ENCODE measurements at places on chromosomes 3 and 15.

DNA sequence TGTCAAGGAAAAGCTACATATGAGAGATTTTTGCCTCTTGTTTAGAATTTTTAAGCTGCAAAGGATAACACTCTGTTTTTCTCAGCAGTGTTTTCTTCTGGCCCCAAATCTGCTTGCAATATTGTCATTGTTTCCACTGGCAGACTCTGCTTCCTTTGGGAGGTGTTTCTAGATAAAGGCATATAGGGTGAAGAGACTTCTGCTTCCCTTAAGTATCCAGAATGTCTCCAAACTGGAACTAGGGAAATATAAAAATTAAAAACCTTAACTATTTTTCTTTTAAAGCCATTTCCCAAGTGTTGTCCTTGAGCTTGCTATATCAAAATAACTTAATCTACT, 225.8 kb downstream of the CGGBP1 start:
- DNase-seq: no peak

- no peak for DNase-seq
Observed at GRCh38 chr3:18211116-18211515, 214.0 kb downstream of the SATB1 start.

GRCh38 chr3:71581457-71582035, 2.0 kb downstream of the FOXP1 start:
- DNase-seq: peak; percentile 76

DNA sequence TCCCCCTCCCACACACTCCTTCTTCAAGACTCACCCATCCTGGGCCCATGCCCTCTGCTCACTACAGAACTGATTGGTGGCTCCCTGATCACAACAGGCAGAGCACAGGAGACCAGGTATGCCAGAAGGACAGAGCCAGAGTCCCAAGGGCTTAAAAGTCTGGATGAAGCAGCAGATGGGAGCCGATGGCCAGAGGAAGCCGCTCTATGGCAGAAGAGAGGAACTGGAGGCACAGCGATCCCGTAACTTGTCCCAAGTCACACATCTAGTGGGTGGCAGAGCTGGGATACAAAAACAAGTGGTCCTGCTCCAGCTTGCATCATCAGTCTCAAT, 20.7 kb downstream of the ITGA11 start:
- DNase-seq: no peak

- no peak for DNase-seq
Observed at GRCh38 chr3:13045241-13045903, 27.9 kb downstream of the IQSEC1 start.

GRCh38 chr3:53718462-53718861, 127.8 kb downstream of the CHDH start:
- peak; percentile 18 for DNase-seq

DNA sequence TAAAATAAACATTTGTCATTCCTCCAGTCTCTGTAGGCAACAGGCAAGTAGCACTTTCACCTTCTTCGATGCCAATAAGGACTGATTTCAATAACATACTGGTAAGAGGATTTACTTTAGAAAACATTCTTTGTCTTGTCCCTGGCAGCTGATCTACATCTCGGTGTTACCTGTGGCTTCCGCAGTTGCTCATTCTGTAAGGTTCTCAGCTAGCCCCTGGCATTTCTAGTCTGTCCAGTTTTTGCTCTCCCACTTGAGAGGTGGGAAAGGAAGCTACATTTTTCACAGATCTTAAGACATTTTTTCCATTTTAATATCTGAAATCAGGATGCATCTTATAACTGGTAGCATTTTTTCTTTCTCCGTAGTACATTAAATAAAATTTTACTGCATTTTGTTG, 19.7 kb upstream of the MAP6D1 start:
- DNase-seq: no peak

GRCh38 chr3:127770671-127771355, 51.5 kb downstream of the MGLL start:
- peak; percentile 89 for DNase-seq

DNA sequence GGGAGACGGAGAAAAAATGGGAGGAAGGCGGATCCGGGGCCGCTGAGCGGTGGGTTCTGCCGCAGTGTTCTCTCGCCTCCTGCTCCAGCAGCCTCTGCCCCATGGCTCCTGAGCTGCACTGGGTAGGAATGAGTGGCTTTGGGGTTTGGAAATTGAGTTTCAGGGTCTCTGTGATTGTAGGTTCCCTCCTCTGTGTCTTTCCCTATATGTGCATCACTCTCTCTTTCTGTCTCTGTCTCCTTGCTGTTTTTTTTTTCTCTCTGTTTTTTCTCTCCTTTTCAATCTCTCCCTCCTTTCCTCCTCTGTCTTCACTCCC, 1.9 kb downstream of the GRM7 start:
- no peak for DNase-seq

GRCh38 chr3:57793737-57794187, 37.7 kb downstream of the SLMAP start:
- DNase-seq: no peak

GRCh38 chr15:41950489-41950888, 21.9 kb downstream of the EHD4 start:
- DNase-seq: peak; percentile 47

DNA sequence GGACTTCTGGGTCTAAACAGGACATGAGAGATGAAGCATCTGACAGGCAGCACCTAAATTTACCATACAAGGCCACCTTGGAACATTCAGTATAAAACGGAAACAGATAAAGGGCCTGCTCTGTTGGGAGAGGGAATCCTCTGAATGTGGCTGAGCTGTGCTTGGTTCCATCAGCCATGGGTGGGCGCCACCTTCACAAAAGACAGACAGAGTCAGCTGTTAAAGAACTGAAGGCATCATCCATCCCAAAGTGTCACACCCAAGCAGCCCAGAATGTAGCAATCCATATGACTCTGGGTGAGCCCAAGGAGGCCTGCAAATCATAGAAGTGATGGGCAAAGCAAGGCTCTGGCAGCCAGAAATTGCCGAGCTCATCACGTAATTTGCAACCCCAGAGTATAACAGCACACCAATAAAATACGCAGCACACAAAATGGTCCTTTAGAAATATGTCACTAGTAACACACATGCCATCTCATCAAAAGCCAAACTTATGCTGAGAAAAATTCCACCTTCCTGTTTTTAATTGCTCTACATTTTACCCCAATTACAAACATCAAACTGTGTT, 24.8 kb upstream of the RBP1 start:
- DNase-seq: peak; percentile 61

DNA sequence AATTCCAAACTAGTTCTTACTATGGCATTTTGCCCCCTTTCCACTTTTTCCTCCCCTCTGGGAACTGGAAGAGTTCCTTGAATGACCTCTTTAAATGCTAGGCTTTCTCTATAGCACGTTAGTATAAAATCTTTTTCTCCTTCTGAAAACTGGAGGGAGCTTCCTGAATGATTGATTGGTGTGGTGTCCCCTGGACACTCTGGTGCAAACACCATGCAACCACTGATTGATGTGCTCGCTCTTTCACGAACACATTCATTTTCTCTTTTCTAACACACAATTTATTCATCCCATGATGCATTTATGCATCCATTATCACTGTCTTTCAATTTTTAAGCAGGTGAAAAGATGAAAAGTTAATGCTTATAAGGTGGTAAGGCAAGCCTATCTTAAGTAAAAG, 159.1 kb upstream of the NANOGP8 start:
- no peak for DNase-seq

- DNase-seq: no peak
Observed at GRCh38 chr3:139481116-139481515, 4.8 kb upstream of the RBP2 start.

GRCh38 chr3:134601539-134602439, 49.0 kb downstream of the KY start:
- peak; percentile 66 for DNase-seq

- no peak for DNase-seq
Observed at GRCh38 chr3:148642214-148642613, 55.5 kb upstream of the AGTR1 start.

Data from NCI-H69 (cell line).